ENCODE measurements at places on chromosomes 12 and 14. TPM values are rescaled to one million over a fixed set of nuclear protein-coding genes. Genes with fewer than 3 reads are reported as not detected.

- H3K4me1 ChIP-seq = no peaks in the 10 kb centered on the region
- H3K36me3 ChIP-seq = no peaks in the 10 kb centered on the region
- H3K27me3 ChIP-seq = no peaks in the 10 kb centered on the region
Observed at GRCh38 chr12:2653461-2653965, 141.3 kb upstream of the FKBP4 start.

GRCh38 chr14:44109036-44109435 is 398.0 kb downstream of the FSCB start:
- H3K27me3 ChIP-seq = no peaks in the 10 kb centered on the region
- H3K4me3 ChIP-seq = no peak overlapping the region
- H3K27ac ChIP-seq = no peak overlapping the region
- DNase-seq = no peak
- no peaks in the 10 kb centered on the region for H3K36me3 ChIP-seq

GRCh38 chr14:104106471-104106991 is 21.0 kb downstream of the ASPG start:
- no peaks in the 10 kb centered on the region for H3K36me3 ChIP-seq
- no peak overlapping the region for H3K27ac ChIP-seq
- H3K4me1 ChIP-seq = no peaks in the 10 kb centered on the region
- no peak for DNase-seq

GRCh38 chr14:58200480-58200841 is 512 bp downstream of the ACTR10 start:
- H3K27ac ChIP-seq = peak overlapping the region; percentile 94
- peak overlapping the region; percentile 75 for H3K4me3 ChIP-seq

DNA sequence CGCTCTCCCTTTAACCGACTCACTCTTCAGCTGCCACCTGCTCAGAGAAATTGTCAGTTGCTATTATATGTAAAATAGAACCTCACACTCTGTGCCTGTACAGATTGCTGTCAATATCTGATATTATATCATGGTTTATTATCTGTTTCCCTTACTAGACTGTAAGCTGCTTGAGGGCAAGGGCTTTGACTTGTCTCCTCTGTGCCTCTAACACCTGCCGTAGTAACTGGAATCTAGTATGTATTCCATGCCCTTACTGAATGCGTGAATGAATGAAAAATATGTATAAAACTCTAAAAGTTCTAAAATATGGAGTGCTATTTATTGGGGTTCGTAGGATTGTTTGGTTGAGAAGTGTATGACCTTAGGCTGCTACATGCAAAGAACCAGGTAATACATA is 1.7 kb upstream of the CD69 start:
- H3K27me3 ChIP-seq = no peaks in the 10 kb centered on the region
- DNase-seq = no peak
- no peak overlapping the region for H3K27ac ChIP-seq
- no peaks in the 10 kb centered on the region for H3K36me3 ChIP-seq
- peaks cover 8% of the 10 kb centered on the region for H3K4me1 ChIP-seq

- H3K27me3 ChIP-seq = no peaks in the 10 kb centered on the region
- peaks cover 30% of the 10 kb centered on the region for H3K4me1 ChIP-seq
- H3K36me3 ChIP-seq = no peaks in the 10 kb centered on the region
- peak overlapping the region; percentile 85 for H3K27ac ChIP-seq
- H3K4me3 ChIP-seq = no peak overlapping the region
- DNase-seq = peak; percentile 31
Observed at GRCh38 chr14:92041203-92041602, 1.3 kb upstream of the TRIP11 start.

DNA sequence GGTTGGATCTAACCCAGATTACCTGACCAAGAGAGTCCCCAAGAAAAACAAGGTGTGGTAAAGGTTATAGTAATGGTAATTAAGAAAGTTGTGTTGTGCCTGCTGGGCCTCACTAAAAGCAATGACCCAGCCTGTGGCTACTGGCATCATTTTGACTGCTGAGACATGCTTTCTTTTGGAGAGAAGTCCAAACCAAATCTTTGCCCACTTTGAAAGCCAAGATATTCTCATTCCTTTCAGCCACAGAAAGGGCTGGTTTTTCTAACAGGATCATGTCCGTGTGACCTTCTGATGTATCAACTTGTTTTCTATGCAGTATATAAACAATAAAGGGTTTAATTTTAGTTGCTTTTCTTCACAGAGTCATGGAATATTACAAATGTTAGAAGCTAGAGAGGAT is 388.6 kb downstream of the RAD51B start:
- H3K4me3 ChIP-seq = no peak overlapping the region
- H3K27ac ChIP-seq = no peak overlapping the region
- H3K4me1 ChIP-seq = peaks cover 24% of the 10 kb centered on the region
- H3K36me3 ChIP-seq = no peaks in the 10 kb centered on the region

DNA sequence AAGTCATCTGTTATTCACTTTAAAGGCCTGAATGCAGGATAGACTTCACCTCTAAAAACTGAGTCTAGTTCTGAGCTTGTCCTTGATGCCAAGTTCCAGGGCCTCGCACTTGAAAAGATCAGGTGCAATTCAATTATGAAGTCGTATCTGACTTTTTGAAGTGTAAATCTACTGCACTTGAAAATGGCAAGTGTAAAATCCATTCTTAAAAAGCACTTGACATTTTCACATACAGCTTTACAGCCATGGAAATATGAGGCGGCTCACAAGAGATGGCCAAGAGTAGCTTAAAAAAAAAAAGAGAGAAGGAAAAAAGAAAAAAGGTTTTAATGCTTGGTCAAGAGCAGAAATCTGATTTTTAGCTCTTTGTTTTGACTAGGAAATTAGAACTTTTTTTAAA is 172.5 kb downstream of the GXYLT1 start:
- DNase-seq = no peak
- H3K4me1 ChIP-seq = no peaks in the 10 kb centered on the region
- no peak overlapping the region for H3K4me3 ChIP-seq
- H3K27ac ChIP-seq = no peak overlapping the region
- no peaks in the 10 kb centered on the region for H3K27me3 ChIP-seq

DNA sequence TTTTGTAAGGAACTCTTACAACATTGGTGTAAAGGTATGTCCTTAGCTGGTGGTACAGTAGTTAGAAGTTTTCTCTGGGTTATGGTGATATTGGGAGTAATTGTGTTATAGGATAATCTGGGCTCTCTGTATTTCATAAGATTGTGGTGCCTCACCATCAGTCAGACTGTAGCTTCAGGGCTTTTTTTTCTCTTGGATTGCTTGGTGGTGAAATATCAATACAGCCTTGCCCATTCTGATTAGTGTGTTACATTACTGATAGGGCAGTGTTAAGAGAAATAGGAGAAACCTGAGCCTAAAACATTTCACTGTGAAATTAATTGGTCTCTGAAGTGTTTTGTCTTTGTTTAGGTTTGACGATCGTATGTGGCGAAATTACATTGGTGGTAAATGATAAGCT is 71.0 kb downstream of the RCOR1 start:
- DNase-seq = no peak
- H3K4me1 ChIP-seq = peaks cover 27% of the 10 kb centered on the region
- H3K4me3 ChIP-seq = no peak overlapping the region
- no peaks in the 10 kb centered on the region for H3K36me3 ChIP-seq
- no peaks in the 10 kb centered on the region for H3K27me3 ChIP-seq
- H3K27ac ChIP-seq = no peak overlapping the region

DNA sequence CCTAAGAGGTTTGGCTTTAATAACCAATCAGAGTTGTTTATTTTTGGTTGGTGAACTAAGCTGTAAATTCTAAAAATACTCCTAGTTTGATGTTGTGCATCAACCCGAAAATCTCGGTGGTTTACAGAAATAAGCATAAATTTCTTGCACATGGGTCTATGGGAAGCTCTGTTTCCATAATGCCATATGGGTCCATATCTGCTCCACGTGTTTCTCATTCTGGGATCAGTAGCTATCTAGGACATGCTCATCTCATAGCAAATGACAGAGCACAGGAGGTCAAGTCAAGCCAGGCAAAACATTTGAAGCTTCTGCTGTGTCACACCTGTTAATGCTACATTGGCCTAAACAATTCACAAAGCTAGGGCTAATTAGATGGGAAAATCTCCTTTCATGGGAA is 23.1 kb downstream of the NUP37 start:
- no peaks in the 10 kb centered on the region for H3K4me1 ChIP-seq
- no peak overlapping the region for H3K4me3 ChIP-seq
- no peak overlapping the region for H3K27ac ChIP-seq
- H3K27me3 ChIP-seq = no peaks in the 10 kb centered on the region
- DNase-seq = no peak

- H3K36me3 ChIP-seq = no peaks in the 10 kb centered on the region
- peaks cover 11% of the 10 kb centered on the region for H3K27me3 ChIP-seq
- no peak overlapping the region for H3K27ac ChIP-seq
- DNase-seq = no peak
Observed at GRCh38 chr14:70190156-70190555, 1.4 kb upstream of the SLC8A3 start.

- H3K4me1 ChIP-seq = no peaks in the 10 kb centered on the region
- H3K36me3 ChIP-seq = no peaks in the 10 kb centered on the region
- no peaks in the 10 kb centered on the region for H3K27me3 ChIP-seq
- no peak overlapping the region for H3K4me3 ChIP-seq
- no peak for DNase-seq
Observed at GRCh38 chr12:2306012-2306411, 253.2 kb downstream of the CACNA1C start.

DNA sequence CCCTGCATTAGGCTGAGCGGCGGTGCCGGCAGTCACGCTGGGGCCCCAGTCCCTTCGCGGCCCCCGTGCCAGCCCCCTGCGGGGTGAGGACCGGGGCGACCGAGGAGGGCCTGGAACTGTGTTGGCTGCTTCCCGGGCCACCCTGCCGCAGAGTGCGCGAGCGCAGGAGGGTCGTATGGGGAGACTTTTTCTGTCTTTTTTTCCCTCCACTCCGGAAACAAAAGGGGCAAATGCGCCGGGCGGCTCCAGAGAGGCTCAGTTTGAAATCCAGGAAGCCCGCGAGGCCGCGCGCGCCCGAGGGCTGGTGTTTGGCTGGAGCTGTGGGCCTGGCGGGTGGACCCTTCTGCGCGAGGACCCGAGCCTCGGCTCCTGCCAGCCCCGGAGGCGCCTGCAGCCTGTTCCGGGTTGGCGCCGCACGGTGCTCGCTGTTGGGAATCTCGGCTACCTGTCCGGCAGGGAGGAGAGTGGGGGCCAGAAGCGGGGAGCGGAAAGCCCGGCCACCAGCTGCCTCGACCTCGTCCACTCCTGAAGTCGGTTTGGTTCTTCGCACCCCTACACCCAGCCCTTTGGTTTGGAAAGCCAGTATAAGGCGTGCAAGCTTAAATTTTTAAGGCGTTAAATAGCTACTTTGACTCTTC is 638 bp downstream of the PLEKHG3 start:
- peak overlapping the region; percentile 84 for H3K27ac ChIP-seq
- H3K4me1 ChIP-seq = peaks cover 63% of the 10 kb centered on the region
- DNase-seq = peak; percentile 75
- H3K36me3 ChIP-seq = no peaks in the 10 kb centered on the region
- peak overlapping the region; percentile 63 for H3K4me3 ChIP-seq
- no peaks in the 10 kb centered on the region for H3K27me3 ChIP-seq

GRCh38 chr14:24277606-24278321 is 6.4 kb upstream of the RABGGTA start:
- H3K36me3 ChIP-seq = no peaks in the 10 kb centered on the region
- no peak overlapping the region for H3K27ac ChIP-seq
- peaks cover 37% of the 10 kb centered on the region for H3K4me1 ChIP-seq
- H3K27me3 ChIP-seq = no peaks in the 10 kb centered on the region
- peak; percentile 49 for DNase-seq

GRCh38 chr14:50396631-50397389 is at the start of gene CDKL1:
Gene CDKL1 (minus strand): TSS chr14:50396881. CDS start chr14:50395868, 1,013 bp downstream.
- H3K27me3 ChIP-seq = no peaks in the 10 kb centered on the region
- peak within 1 kb of the TSS; percentile 44 for H3K4me3 ChIP-seq
- peaks cover 16% of the 10 kb centered on the region for H3K4me1 ChIP-seq
- H3K27ac ChIP-seq = peak within 1 kb of the TSS; percentile 81
- DNase-seq = peak; percentile 81

DNA sequence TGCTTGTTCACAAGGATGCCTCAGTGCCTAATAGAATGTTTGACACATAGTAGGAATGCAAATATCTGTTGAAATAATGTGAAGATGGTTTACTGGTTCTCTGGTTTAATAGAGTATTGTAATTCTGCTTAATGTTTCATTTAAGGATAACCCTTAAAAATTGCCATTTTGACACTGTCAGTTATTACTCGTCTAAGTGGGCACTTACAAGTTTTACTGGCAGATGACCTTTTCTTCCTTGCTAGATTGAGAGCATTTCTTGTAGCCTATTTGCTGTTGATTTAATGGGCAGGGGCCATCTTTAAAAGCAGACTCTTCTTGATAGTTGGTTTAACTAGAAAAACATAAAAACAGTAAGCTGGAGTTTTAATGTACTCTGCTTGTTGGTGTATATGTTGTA is 1.9 kb downstream of the TMEM263 start:
- no peaks in the 10 kb centered on the region for H3K36me3 ChIP-seq
- DNase-seq = no peak
- no peaks in the 10 kb centered on the region for H3K27me3 ChIP-seq

DNA sequence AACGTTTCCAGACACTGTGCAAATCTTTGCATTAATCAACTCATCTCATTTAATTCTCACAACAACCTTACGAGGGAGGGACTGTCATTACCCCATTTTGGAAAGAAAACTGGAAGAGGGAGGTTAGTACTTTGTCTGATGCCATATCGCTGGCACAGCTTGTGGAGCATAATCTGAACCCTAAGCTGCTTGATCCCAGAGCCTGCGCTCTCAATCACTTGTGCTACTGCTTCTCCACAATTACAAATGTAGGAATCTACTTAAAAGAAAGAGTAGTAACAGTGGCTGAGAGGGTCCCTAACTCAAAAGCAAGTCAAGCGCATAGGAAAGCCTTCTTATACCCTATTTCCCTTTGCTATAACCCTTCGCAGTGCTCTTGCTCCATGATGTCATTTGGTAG is 3.2 kb downstream of the EFS start:
- DNase-seq = no peak
- H3K36me3 ChIP-seq = no peaks in the 10 kb centered on the region
- H3K27me3 ChIP-seq = peaks cover 20% of the 10 kb centered on the region
- H3K4me3 ChIP-seq = no peak overlapping the region

- H3K4me3 ChIP-seq = no peak overlapping the region
- no peaks in the 10 kb centered on the region for H3K27me3 ChIP-seq
- H3K36me3 ChIP-seq = no peaks in the 10 kb centered on the region
- DNase-seq = no peak
- H3K4me1 ChIP-seq = no peaks in the 10 kb centered on the region
Observed at GRCh38 chr14:95044463-95045105, 112.7 kb downstream of the DICER1 start.

DNA sequence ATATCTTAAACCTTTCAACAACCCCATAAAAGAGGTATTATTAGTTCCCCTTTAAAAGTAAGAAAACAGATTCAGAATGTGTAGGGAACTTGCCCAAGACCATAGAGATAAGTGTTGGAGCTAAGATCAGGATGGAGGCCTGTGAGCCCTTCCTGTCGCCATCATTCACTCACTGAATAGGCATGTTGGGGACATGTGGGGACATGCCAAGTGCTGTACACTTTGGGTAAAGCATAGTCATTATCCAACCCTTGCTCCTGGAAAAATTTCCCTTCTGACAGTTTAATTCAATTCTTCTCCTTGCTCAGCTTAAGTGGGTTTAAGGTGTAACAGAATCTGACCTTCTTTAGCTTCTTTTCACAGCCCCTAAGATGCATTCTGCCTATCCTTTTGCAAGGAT is 28.0 kb upstream of the C12orf42 start:
- no peaks in the 10 kb centered on the region for H3K36me3 ChIP-seq
- no peaks in the 10 kb centered on the region for H3K4me1 ChIP-seq
- no peak overlapping the region for H3K4me3 ChIP-seq
- no peaks in the 10 kb centered on the region for H3K27me3 ChIP-seq
- no peak overlapping the region for H3K27ac ChIP-seq

The COL2A1 gene
- total RNA-seq = not detected

The CLEC1B gene
- total RNA-seq = not detected

The PRH2 gene
- not detected for total RNA-seq

The TAS2R8 gene
- not detected for total RNA-seq

The BMAL2 gene
- total RNA-seq = 4.3 TPM

The SERPINA10 gene
- total RNA-seq = not detected

The PPP1R3E gene
- total RNA-seq = 5.4 TPM

The MYH7 gene
- 2.0 TPM for total RNA-seq

The FAM216A gene
- 2.6 TPM for total RNA-seq

Data from body of pancreas (tissue), 4 donors.